ENCODE measurements at places on chromosomes 5 and 9. TPM values are rescaled to one million over a fixed set of nuclear protein-coding genes. Genes with fewer than 3 reads are reported as not detected.

ADAMTSL2 gene
- not detected for total RNA-seq

DNA sequence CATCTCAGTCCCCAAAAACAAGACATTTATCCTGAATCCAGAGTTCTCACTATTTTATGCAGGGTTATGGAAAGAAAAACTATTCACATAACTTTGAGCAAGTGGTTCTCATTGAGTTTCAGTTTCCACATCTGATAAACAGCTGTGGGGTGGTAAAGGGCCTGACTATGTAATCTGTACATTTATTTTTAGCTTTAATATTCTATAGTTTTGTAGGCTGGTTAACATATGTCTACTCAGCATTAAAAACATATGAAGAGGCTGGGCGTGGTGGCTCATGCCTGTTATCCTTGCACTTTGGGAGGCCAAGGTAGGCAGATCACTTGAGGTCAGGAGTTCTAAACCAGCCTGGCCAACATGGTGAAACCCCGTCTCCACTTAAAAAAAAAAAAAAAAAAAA lies 301.5 kb upstream of the CCNG1 start:
- DNase-seq = no peak

- DNase-seq = no peak
These were observed 15.2 kb downstream of the FBXL7 start for GRCh38 chr5:15515229-15515628.

DNA sequence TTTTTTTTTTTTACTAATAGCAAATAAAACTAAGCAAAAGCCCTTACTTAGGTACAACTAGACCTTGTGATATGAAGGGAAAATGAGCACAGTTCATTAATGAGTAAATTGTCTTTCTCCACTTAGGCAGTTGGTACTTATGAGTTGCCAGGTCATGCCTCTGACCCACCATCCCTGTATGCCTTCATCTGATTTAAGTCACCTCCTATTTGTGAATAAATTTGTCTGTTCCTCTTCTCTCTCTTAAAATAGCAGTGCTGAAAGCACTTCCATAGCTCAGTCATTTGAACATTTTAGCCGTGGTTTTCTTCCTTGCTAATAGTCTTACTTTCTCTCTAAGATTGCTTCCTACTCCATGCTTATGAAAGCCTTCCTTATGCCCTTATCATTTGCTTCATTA lies 61.4 kb downstream of the SLC44A1 start:
- DNase-seq = no peak

DNA sequence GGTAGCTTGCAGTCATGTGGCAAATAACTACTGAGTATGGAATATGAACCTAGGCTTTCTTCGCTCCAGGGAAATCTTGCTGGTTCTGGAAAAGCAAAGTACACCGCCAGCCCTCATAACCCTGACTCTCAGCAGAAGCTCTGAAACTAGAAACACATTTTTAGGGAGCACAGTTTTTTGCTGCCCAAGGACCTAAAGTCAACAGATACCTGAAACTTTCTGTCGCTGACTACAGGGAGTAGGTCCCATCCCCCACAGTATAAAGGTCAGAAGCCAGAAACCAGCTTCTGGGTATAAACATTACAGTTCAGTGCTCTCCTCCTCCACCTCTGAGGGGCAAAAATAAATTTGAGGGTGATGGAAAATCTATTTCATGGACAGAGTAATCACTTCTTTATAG lies 3.0 kb downstream of the ATOX1 start:
- DNase-seq = no peak

GRCh38 chr5:68533571-68534084 lies 318.1 kb downstream of the PIK3R1 start:
- DNase-seq = no peak

DNA sequence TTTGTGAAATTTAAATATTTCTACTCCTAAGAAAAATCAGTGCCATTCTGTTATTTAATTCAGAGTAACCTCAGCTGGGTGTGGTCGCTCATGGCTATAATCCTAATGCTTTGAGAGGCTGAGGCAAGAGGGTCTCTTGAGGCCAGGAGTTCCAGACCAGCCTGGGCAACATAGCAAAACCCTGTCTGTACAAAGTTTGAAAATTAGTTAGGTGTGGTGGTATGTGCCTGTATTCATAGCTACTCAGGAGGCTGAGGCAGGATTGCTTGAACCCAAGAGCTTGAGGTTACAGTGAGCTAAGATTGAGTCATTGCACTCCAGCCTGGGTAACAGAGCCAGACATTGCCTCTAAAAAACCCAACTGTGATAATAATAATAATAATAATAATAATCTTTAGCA lies 44.8 kb upstream of the CNTLN start:
- no peak for DNase-seq

DNA sequence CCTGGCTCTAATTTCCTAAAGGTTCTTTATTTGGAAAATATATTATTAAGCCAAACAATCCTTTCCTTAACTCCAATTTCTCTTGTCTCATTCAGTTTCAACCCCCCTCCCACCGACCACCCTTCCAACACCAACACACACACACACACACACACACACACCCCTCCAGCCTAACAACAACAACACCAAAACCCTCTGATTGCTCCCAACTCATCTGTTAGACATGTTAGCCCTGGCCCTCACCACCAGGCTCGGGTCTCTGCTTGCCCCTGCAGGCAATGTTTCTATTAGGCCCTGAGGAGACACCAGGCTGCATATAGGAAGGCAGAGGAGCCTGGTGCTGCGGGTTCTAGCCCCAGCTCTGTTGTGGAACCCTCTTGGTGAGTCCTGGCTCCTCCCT lies 18.4 kb upstream of the TRAF1 start:
- no peak for DNase-seq

TMEM8B gene
- 1.9 TPM for total RNA-seq

DNA sequence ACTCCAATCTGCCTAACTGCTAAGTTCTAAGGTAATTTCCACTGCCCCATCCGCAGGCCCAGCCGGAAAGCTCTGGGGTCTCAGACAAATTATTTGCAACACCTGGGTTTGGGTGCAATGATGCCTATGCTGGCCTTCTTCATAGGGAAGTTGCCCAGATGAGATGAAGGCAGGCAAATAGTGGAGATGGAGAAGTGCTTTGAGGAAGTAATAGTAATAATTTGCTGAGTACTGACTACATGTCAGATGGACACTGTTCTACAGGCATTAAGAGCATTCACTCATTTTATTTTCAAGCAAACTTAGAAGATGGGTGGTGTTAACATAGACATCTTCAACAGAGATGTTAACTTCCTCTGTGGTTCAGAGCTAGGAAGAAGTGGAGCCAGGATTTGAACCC lies 3.8 kb downstream of the PCDH12 start:
- DNase-seq = no peak

DNA sequence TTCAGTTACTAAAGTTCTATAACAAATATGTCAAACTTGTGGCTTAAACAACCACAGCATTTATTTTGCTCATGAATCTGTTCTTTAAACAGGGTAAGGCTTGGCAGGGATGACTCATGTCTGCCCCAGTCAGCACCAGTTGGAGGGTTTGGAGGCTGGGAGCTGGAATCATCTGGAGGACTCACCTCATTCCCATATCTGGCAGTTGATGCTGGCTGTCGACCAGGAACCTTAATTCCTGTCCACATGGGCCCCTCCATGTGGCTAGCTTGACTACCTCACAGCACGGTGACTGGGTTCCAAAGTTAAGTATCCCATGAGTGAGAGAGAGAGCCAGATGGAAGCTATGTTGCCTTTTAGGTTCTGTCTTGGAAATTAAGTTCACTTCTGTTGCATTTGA lies 13.8 kb upstream of the CCL28 start:
- no peak for DNase-seq

ZNF883 gene
- total RNA-seq = not detected
